NCI-H1105 (cell line): ENCODE measurements at places on chromosomes 5 and 9.

DNA sequence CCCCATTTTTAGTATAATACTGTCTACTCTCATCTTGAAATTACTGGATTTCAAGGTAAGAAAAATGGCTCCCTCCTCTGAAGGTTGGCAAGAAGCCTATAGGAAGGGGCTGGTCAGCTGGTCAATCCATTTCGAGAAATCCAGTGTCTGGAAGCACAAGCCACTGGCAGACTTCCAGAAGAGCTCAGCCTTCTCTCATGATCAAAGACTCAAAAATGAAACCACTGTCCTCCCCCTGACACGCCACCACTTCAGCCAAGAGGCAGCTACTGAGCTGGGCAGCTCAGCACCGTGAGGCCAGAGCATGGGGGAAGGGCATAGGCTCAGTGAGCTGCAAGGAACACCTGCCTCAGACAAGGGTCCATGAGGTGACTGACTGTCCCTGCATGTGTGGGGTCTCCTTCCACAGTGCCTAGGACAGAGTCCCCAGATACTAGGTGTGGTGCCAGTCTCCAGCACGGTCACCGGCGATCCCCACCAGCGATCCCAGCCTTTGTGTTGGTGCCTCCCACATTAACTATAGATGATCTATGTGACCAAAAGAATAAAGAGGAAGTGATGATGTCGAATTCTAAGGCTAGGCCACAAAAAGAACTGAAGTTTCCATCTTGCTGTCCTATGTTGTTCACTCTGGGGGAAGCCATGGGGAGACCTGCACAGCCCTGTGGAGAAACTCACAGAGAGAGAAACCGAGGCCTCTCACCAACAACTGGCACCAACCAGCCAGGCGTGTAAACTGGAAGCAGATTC lies 100.1 kb upstream of the LRRTM2 start:
- DNase-seq, result no peak

GRCh38 chr5:50749873-50750272 lies 83.4 kb downstream of the PARP8 start:
- no peak for DNase-seq

- DNase-seq, result no peak
Observed at GRCh38 chr5:75706775-75707174, 10.5 kb downstream of the POC5 start.

GRCh38 chr9:129358621-129359154 lies 180.6 kb upstream of the IER5L start:
- no peak for DNase-seq

DNA sequence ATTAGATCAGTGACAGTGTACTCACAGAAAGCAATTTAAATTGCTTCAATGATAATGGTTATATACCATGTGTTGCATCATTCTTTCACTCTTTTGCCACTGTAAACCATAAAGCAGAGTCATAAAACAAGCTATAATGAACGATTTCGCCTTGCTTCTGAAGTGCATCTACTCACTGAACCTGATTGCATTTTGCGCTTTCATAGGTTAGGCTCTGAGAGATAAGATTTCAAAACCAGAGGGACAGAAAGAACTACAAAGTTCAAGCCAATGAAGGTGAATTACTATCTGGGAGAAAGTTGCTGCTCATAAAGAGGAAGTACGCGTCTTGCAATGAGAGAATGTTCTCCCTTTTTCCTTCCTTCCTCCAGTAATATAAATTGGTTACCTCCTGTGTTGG lies 412.7 kb downstream of the CETN3 start:
- no peak for DNase-seq
